Lung (tissue), 17 donors: ENCODE measurements at places on chromosomes 4 and X. TPM values are rescaled to one million over a fixed set of nuclear protein-coding genes. Genes with fewer than 3 reads are reported as not detected.

RADX gene
- polyA plus RNA-seq = 2.6 TPM

TMEM31 gene
- polyA plus RNA-seq = 0.30 TPM

DNA sequence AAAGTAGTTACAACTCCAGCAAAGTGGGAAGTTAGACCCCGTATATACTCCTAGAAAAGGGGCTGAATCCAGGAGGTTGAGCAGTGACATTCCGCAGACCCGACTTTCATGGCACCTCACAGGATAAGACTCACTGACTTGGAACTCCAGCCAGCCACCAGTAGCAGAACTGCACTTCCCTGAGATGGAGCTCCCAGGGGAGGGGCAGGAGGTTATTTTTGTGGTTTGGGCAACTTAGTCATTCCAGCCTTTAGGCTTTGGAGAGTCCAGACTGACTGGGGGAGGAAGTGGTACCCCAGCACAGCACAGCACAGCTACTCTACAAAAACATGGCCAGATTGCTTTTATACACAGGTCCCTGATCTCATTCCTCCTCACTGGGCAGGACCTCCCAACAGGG, 319.1 kb downstream of the PCDH19 start:
- no peak overlapping the region for H3K4me3 ChIP-seq
- H3K27me3 ChIP-seq = no peaks in the 10 kb centered on the region
- H3K27ac ChIP-seq = no peak overlapping the region
- no peaks in the 10 kb centered on the region for H3K36me3 ChIP-seq

PHOX2B gene
- polyA plus RNA-seq = not detected

DNA sequence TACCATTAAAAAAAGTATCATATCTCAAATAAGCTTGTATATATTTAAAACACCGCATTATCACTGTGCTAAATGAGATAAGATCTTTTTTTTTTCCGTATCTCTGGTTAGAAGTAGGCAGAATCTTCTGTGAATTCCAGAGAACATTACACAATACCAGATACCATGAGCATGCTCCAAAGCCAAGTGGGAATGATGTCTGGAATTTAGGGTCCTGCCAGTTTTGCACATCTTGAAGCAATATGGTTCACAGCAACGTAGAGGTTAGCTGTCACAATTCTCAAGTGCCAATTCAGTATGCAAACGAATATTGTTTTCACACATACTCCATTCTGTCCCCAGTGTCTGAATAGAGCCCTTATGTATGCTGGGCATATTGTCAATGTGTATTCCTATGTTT, 127.5 kb upstream of the NEIL3 start:
- DNase-seq = peak; percentile 51
- no peaks in the 10 kb centered on the region for H3K27me3 ChIP-seq
- H3K4me3 ChIP-seq = no peak overlapping the region
- no peak overlapping the region for H3K27ac ChIP-seq
- no peaks in the 10 kb centered on the region for H3K36me3 ChIP-seq
- H3K4me1 ChIP-seq = peaks cover 12% of the 10 kb centered on the region

GRCh38 chrX:133185119-133185518, 33.0 kb downstream of the TFDP3 start:
- no peak overlapping the region for H3K27ac ChIP-seq
- H3K27me3 ChIP-seq = peaks cover 17% of the 10 kb centered on the region
- no peak for DNase-seq
- no peaks in the 10 kb centered on the region for H3K4me1 ChIP-seq
- no peaks in the 10 kb centered on the region for H3K36me3 ChIP-seq

DNA sequence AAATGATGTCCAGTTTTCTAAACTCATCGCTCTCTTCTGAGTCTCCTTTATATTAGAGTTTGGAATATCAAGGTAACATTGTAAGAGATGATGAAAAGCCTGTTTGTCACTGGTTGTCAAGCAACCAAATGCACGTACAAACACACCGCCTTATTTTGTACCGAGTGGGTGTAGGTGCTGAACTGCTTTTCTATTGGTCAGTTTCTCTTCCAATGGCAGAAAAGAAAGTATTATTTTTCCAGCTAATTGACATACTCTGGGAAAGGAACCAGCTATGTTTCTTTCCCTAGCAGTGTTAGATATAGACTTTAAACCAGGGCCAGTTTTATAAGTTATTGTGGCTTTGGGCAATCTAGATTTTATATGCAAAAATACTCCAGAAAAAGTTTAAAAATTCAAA, 6.6 kb upstream of the PPM1K start:
- no peaks in the 10 kb centered on the region for H3K36me3 ChIP-seq
- H3K27ac ChIP-seq = no peak overlapping the region
- DNase-seq = peak; percentile 36
- H3K4me3 ChIP-seq = no peak overlapping the region

DNA sequence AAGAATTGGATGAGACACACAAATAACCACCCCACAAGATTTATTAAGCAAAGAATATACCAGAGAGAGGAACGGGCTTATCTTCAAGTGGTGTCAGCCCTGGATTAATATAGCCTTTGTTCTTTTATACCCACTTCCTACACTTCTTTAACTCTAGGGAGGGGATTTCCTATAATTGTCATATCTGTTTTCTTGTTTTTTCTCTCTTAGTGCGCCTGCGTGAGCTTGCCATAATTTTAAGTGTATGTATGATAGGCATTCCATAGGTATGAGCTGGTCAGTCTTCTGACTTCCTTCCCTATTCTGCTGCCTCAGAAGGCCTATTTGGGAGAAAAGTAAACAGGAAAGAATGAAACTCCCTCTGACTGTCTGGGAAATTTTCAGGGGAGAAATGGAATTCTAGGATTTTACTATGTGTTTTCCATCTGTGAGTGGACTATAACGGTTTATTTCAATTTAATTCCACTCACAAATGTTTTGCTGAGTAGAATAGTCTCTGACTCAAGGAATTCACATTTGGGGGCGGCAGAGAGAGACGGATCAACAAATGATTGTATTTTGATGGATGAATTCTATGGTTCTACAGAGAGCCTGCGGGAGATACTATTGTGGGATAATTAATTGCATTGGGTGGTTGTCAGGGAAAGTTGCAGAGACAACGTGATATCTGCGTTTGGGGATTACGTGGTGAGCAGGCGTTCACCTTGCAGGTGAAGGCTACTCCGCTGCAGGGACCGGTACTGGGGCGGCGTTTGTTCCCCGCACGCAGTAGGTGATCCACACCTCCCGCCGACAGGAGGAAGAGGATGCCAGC, 626 bp upstream of the CEP135 start:
- peak overlapping the region; percentile 96 for H3K27ac ChIP-seq
- DNase-seq = peak; percentile 56
- no peaks in the 10 kb centered on the region for H3K4me1 ChIP-seq
- no peaks in the 10 kb centered on the region for H3K27me3 ChIP-seq

- H3K4me1 ChIP-seq = no peaks in the 10 kb centered on the region
- H3K27ac ChIP-seq = no peak overlapping the region
- DNase-seq = no peak
- no peaks in the 10 kb centered on the region for H3K36me3 ChIP-seq
- peaks cover 4% of the 10 kb centered on the region for H3K27me3 ChIP-seq
- no peak overlapping the region for H3K4me3 ChIP-seq
These were observed 47.0 kb upstream of the PGRMC1 start for GRCh38 chrX:119189115-119189514.

DNA sequence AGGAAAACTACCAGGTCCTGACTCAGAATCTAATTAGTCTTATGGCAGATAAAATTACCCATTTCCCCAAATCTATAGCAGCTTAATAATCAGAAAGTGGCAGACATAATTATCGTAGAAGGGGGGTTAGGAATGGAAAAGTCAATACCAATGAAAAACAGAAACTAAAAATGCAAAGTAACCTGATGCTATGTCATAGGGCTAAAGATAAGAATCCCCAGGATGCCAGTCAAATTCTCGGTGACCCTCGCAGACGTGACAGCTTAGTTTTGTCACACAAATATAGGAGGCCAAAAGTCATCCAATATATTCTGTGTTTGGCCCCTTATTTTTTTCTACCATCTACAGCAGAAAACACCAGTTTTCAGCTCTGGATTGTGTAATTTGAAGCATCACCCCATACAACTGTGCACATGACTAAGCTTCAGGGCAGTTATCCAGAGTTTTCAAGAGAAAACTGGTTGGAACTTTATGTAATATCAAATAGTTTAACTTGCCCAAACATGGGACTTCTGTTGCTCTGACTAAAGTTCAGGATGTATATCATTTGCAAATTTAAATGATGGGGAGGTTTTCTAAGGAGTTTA, 30.9 kb downstream of the RASSF6 start:
- DNase-seq = peak; percentile 39
- no peaks in the 10 kb centered on the region for H3K36me3 ChIP-seq
- no peak overlapping the region for H3K27ac ChIP-seq
- H3K4me1 ChIP-seq = no peaks in the 10 kb centered on the region
- H3K4me3 ChIP-seq = no peak overlapping the region
- no peaks in the 10 kb centered on the region for H3K27me3 ChIP-seq

GRCh38 chr4:106160560-106160959, 155.4 kb downstream of the TBCK start:
- peaks cover 6% of the 10 kb centered on the region for H3K4me1 ChIP-seq
- H3K27ac ChIP-seq = no peak overlapping the region

MAGEB2 gene
- polyA plus RNA-seq = not detected

- H3K36me3 ChIP-seq = peaks cover 38% of the 10 kb centered on the region
- H3K4me1 ChIP-seq = no peaks in the 10 kb centered on the region
- H3K27ac ChIP-seq = no peak overlapping the region
These were observed 37.5 kb downstream of the TMEM271 start for GRCh38 chr4:538542-539142.

DNA sequence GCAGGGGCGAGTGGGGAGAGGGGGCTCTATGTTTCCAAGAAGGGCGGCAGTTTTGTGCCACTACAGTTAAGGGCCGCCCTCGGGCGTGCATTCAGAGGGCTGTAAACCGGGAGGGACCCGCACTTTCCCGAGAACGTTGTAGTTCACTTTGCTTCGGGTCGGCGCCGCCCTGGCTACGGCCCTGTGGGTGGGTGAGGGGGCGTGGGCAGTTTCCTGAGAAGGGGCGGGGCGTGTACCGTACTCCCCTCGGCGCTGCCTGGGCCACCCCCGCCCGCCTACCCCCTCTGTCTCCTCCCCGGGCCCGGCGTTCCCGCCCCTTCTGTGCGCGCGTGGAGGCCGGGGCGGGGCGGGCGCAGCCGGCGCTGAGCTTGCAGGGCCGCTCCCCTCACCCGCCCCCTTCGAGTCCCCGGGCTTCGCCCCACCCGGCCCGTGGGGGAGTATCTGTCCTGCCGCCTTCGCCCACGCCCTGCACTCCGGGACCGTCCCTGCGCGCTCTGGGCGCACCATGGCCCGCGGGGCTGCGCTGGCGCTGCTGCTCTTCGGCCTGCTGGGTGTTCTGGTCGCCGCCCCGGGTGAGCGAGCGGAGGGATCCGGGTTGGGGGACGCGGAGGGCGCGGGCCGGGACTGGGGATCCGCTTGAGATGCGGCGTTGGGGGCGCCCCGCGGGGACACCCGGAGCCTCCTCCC, at the start of gene CD99:
Gene CD99, plus strand, starts transcription at position 440 of the 687 bp plus-strand sequence. Its CDS starts 66 bp downstream, at position 506.
- peaks cover 11% of the 10 kb centered on the region for H3K4me1 ChIP-seq
- peak within 1 kb of the TSS; percentile 93 for H3K27ac ChIP-seq
- H3K36me3 ChIP-seq = no peaks in the 10 kb centered on the region
- H3K27me3 ChIP-seq = peaks cover 19% of the 10 kb centered on the region
- DNase-seq = peak; percentile 94

SATL1 gene
- polyA plus RNA-seq = 0.02 TPM

DNA sequence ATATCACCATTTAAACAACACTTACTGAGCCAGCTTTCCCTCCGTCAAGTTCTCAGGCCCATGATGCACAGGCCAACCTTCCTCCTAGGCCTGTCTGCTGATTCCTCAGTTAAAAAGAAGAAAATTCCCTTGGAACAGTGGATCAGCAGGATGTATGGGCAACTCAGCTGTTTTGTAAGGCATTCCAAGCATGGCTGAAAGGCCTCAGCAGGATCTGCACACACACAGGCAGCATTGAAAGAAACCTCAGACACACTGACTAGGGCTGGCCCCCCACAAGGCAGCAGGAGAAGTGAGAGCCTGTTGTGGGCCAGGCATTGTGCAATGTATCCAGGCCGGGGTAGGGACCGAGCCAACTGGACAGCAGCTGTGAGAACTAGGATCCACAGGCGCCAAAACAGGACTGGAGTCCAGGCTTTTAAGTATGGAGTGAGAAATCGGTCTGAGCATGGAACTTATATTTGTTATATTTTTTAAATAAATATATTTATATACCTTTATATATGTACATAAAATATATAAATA, 171.4 kb downstream of the NWD2 start:
- no peaks in the 10 kb centered on the region for H3K36me3 ChIP-seq
- H3K4me3 ChIP-seq = no peak overlapping the region
- no peak overlapping the region for H3K27ac ChIP-seq
- no peak for DNase-seq
- H3K4me1 ChIP-seq = no peaks in the 10 kb centered on the region
- H3K27me3 ChIP-seq = no peaks in the 10 kb centered on the region

FATE1 gene
- polyA plus RNA-seq = 0.05 TPM

DNA sequence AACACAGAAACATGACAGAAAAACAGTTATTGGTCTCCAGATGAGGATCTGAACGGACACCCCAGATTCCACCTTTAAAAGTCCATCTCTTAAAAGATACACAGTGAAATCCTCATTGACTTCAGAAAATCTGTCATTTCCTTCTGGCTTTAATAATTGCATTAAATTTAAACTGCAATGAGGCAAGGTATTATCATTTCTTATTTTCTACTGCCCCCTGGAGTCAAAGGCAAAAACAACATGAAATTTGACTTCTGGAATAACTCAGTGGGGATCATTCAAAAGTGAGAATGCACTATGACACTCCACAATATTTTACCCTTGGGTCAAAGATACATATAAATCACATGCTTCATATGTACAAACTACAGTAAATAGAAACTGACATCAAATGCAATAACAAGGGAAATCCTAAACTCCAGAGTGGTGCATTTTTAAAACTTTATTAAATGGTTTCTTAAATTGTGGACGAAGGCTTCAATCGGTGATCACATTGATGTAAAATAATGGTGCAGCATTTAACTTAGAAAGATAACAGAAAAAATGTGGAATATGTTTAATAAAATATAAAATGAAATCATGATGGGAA, 56.4 kb upstream of the SPANXN1 start:
- H3K4me3 ChIP-seq = no peak overlapping the region
- H3K36me3 ChIP-seq = no peaks in the 10 kb centered on the region
- no peaks in the 10 kb centered on the region for H3K4me1 ChIP-seq
- DNase-seq = peak; percentile 28
- peaks cover 3% of the 10 kb centered on the region for H3K27me3 ChIP-seq

DNA sequence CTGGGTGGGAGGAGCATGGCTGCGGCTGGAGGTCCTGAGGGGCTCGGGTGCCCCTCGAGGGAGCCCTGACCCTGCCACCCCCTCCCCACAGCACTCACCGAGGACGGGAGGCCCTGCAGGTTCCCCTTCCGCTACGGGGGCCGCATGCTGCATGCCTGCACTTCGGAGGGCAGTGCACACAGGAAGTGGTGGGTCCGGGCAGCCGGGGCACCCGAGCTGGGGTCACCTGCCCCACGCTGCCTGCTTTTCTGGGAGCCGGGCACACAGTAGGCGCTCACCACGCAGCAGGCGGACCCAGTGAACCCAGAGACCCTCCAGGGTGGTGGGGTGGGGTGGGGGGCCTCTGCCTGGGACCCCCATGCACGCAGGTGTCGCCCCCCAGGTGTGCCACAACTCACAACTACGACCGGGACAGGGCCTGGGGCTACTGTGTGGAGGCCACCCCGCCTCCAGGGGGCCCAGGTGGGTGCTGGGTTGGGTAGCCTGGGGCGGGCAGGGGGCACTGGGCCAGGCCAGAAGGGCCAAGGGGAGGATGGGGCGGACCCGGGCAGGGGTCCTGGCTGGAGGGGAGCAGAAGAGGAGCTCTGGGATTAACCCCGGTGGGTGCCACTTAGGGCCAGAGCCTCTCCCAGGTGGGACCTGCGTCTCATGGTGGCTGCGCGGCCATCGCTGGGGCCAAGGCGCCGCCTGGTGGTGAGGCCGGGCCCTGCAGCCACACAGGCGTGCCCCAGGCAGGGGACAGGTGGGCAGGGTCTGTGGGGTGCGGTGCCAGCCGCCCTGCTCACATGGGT, 1.4 kb downstream of the HGFAC start:
- H3K27me3 ChIP-seq = no peaks in the 10 kb centered on the region
- no peaks in the 10 kb centered on the region for H3K4me1 ChIP-seq
- peak; percentile 40 for DNase-seq
- H3K4me3 ChIP-seq = no peak overlapping the region
- no peak overlapping the region for H3K27ac ChIP-seq
